ENCODE measurements at places on chromosomes 5 and 9.

- DNase-seq = peak; percentile 15
These were observed 6.8 kb downstream of the FAM219A start for GRCh38 chr9:34451545-34451944.

DNA sequence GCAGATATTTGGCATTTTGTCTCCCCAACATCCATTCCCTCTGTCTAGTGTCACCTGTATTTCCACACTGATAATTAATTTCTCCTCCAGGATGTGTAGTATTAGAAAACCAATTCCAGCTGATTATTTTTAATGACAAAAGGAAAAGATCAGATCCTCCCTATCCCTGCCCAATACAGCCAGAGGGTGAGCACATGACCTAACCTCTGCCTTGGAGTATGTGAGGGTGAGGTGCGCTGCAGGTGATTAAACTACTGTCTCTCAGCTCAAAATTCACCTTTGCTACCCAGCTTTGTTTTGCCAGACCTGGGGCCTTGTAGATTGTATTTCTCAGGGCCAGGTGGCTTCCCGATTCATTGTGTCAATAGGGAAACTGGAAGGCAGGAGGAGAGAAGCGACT lies 402.1 kb downstream of the PRELID2 start:
- DNase-seq = no peak

GRCh38 chr9:115766370-115766955 lies 387.1 kb upstream of the PAPPA start:
- DNase-seq = no peak

DNA sequence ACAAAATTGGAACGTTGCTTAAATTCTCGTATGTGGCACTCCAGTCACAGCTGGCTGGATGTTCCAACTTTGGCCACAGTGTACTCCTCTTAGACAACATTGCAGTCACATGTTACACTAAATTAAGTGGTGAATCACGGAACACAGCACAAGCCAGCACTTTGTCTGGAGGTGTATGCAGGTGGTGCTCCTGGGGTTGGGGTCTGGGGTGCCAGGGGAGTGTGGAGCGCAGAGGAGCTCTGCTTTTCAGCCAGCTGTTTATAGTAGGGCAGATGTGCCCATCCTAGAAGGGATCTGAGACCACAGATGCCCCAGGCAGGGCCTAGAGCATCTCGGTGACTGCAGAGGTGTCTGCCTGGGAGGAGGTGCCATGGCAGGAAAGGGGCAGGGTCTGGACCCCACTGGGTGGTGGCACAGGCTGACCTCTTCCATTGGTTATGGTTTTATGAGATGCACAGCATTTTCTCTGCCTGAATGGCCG lies 82.6 kb downstream of the WNK2 start:
- no peak for DNase-seq

DNA sequence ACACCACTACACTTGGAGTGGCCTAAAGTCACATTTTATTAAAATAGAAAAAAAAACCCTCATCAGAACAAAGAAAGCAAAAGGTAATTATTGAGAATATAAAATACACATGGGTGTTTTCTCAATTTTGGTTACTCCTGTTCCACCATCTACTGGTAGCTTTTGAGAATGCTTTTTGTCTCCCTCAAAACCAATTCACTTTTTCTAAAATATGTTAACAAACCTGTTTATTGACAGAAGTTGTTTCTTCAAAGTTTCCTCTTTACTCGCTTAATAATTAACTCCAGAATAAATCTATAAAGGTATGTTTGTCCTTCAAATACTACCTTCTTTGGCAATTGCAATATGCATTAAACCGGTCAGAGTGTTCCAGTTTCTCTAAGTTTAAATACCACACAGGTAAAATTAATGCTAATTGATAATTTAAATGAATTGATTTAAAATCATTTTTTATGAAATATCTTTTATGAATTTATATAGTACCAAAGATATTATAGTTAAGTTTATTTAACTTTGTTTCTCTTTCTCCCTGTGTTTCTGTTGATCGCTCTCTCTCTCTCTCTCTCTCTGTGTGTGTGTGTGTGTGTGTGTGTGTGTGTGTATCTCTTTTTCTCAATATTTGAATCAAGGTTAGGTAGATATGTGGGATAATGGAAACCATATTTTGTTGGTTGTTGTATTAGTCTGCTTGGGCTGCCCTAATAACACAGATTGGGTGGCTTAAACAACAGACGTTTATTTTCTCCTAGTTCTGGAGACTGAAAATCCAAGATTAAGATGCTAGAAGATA lies 487.4 kb downstream of the PRDM9 start:
- no peak for DNase-seq

DNA sequence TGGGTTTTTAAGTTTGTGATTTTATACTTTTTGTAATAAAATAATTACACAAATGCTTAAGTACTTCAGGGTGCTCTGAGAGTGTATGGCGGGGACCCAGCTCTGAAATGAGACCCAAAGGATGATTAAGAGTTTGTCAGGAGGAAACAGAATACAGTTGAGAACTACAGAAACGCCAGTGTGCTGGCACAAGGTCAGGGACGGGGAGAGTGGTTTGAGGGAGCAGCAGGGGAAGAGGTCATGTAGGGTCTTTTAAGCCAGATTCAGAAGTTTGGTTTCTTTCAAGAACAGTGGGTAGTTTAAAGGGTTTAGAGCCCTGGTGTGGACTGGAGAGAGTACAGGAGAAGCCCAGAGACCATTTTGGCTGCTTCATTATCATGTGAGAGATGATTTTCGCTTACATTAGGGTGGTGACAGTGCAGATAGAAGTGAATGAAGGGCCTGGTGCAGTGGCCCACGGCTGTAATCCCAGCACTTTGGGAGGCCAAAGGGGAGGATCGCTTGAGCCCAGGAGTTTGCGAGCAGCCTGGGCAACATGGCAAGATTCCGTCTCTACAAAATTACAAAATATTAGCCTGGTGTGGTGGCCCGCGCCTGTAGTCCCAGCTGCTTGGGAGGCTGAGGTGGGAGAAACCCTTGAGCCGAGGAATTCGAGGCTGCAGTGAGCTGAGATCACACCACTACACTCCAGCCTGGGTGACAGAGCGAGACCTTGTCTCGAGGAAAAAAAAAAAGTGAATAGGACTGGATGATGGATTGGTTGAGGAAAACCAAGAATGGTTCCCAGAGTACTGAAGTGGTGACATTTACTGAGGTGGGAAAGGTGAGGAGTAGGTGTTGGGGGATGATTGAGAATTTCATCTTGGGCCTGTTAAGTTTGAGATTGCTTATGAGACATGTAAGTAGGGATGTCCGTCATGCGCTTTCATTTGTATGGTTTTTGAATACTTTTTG lies 1.4 kb upstream of the ETF1 start:
- peak; percentile 50 for DNase-seq

DNA sequence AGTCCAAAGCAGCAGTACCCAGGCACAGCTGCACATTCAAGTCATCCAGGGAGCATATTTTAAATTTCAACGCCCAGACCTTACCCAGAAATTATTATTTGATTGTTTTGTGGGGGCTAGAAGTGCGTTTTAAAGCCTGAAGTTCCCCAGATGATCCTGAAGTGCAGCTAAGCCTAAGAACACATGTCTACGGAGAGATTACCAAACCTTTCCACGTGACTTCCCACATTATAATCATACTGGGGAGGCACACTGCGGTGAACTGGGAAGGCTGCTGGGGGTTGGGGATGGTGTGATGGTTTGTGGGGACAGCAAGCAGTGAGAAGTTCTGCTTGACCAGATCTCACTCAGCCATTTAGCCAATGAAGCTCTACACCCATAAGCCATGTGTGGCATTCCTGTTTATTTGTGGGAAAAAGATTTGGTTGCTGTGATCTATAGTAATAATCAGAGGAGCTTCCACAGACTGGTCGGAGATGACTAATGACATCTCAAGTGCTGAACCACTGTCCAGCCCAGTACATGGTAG lies 93.4 kb upstream of the CDH6 start:
- no peak for DNase-seq

- peak; percentile 15 for DNase-seq
These were observed 137.6 kb upstream of the MAP3K1 start for GRCh38 chr5:56677690-56678305.

- no peak for DNase-seq
These were observed 160.5 kb upstream of the TNC start for GRCh38 chr9:115278326-115279035.

- DNase-seq = no peak
These were observed 66.9 kb downstream of the ZCCHC7 start for GRCh38 chr9:37187292-37187691.

DNA sequence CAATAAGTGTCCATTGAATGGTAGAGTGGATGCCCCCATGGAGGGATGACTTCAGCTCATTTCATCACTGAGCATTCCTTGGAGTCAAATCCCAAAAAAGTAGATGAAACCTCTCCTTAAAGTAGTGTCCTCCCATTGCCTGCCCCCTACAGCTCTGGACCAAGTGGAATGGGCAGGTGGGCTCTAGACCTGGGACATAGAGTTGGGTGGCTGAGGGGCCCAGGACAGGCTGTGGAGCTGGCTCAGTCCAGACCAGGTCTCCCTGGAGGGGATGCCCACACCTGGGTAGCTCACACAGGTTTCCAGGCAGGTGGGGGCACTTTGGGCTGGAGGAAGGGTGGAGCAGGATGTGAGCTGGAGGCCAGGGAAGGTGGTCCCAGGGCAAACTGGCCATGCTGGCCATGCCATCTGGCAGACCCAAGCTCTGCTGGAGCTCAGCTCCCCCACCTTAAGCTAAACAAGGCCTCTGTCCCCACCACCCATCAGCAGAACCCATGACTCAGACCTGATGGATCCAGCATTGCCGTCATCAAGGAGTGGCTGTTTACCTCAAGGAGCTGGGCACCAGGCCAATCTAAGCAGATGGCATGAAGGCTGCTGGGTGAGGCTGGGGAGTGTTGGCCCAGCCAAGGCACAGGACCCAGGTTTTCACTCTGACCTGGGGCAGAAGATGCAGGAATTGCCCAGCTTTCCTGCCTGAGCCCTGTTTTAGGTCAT lies 6.2 kb upstream of the SPINK4 start:
- no peak for DNase-seq

GRCh38 chr5:122701640-122702523 lies 73.0 kb upstream of the SNX2 start:
- DNase-seq = peak; percentile 84

GRCh38 chr9:33117306-33117705 lies 40.8 kb upstream of the SMU1 start:
- no peak for DNase-seq

GRCh38 chr5:170513856-170514525 lies 10.2 kb downstream of the KCNIP1 start:
- DNase-seq = no peak

- no peak for DNase-seq
These were observed 67.8 kb downstream of the SGCD start for GRCh38 chr5:156394642-156395305.

- DNase-seq = no peak
These were observed 496.3 kb upstream of the GRIA1 start for GRCh38 chr5:152994033-152994680.

DNA sequence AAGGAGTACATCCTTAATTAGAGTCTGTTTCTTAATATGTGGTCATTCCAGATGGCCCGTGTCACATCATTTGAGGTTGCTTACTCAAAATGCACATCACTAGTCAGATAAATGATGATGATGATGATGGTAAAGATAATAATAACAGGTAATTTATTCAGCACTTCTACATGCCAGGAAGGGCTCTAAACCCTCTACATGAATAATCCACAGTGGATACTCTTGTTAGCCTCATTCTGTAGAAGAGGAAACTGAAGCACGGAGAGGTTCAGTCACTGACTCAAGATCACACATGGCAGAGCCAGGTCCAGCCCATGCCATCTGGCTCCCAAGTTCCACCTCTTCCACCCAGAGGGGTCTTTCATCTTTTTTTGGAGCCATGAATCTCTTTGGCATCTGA lies 11.7 kb downstream of the SH3PXD2B start:
- DNase-seq = no peak

DNA sequence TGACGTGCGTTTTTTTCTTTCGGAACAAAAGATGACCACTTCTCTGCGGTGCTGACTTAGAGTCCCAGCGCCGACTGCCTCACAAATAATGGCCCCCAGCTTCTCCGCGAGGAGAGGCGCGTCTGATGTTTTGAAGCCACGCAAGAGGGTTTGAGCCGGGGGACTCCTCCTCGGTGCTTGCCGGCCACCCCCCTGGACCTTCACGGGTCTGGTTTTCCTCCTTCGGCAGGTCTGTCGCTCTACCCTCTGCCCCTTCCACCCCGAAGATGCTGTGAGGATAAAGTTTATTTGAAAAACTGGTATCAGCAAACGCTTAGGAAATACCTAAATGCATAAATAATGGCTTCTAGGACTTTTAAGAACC lies 584 bp downstream of the USP20 start:
- no peak for DNase-seq

DNA sequence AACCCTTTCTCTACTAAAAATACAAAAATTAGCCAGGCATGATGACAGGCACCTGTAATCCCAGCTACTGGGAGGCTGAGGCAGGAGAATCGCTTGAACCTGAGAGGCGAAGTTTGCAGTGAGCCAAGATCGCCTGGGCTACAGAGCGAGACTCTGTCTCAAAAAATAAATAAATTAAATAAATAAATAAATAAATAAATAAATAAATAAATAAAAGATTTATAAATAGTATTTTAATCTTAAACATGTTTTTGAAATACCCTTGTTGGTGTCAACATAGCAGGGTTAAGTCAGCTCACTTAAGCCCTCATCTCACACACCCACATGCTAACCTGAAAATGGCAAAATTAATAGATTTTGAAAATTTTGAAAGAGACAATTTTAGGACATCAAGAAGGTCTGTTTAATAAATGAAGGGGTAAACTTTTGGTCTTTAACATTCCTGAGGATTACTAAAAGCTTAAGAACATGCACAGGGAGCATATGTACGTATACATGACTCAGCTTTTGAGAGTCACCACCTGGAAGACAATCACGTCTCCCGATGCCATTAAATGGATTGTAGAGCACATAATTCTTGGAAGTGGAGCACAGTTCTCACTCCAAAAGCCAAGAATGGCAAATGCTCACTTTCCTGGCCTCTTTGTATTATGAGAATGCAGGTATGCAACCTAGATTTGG lies 202.5 kb downstream of the GDNF start:
- DNase-seq = no peak

GRCh38 chr5:143826951-143827444 lies 15.0 kb downstream of the HMHB1 start:
- DNase-seq = no peak

DNA sequence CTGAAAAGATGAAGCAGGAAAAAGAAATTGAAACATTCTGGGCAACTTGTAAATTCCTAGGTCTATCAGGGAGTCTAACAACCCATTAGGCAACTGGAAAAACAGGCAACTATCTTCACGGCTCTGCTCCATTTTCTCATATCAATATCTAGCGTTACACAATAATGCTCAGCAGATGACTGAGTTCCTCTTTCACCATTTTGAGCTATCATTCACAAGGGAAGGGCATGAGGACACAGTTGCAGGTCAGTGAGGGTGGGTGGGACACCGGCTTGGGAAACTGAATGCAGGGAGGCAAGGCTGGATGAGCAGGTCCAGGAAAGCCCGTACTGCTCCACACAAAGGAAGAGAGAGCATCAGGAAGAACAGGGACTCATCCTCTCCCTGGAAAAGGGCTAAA lies 67.0 kb downstream of the FRMD3 start:
- DNase-seq = peak; percentile 60

- DNase-seq = peak; percentile 17
These were observed 527.2 kb downstream of the NR2F1-AS1 start for GRCh38 chr5:93053825-93054224.
